ENCODE measurements at places on chromosomes 1 and 21.

- no peak for DNase-seq
Observed at GRCh38 chr1:93573940-93574469, 107.6 kb downstream of the BCAR3 start.

GRCh38 chr1:29083317-29084195, 40.1 kb downstream of the TMEM200B start:
- DNase-seq = peak; percentile 20

DNA sequence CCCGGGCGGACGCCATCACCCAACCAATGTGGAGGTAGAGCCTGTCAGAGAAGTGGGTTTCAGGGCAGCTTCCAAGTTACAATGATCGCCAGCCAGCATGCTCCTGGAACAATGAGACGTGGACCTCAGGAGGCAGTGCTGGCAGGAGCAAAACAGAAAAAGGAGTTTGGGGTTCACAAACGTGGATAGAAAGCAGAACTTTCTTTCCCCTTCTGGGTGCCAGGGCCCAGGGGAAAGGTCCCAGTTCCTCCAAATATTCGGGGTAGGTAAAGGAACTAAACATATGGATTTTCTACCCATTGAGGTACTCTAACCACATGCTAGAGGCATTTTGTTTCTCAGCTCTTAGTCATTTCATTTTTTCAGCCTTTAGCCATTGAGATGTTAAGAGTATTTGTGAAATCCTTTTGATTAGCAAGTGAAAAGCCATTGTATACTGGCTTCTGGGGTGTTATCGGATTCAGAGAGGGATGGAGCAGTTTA, 488.4 kb upstream of the ADGRL2 start:
- DNase-seq = no peak

DNA sequence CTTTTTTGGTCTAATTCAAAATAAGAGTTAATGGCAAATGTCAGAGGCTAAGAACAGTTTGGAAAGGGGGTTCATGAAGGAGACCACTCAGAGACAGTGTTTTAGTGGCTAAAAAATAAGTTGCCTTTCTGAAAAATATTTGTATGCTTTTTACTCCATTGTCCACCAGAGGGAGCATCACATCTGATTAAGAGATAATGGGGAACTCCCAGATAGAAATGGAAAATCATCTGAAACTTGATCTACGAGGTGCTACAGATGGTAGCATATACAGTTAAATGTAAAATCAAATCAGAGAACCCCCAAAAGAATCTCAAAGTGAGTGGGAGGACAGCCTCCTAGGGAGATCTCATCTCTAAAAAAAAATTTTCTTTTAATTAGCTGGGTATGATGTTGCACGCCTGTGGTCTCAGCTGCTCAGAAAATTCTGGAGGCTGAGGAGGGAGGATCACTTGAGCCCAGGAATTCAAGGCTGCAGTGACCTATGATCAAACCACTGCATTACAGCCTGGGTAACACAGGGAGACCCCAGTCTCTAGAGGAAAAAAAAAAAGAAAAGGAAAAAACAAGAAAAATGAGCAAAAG, 9.7 kb downstream of the SMYD3 start:
- DNase-seq = peak; percentile 58

GRCh38 chr1:230152999-230153398, 86.0 kb downstream of the GALNT2 start:
- DNase-seq = no peak

GRCh38 chr1:230048922-230049321, 18.1 kb upstream of the GALNT2 start:
- no peak for DNase-seq

GRCh38 chr1:36303650-36304360, 2.4 kb upstream of the SH3D21 start:
- no peak for DNase-seq

GRCh38 chr1:115714572-115715141, 53.9 kb downstream of the CASQ2 start:
- no peak for DNase-seq

- DNase-seq = no peak
Observed at GRCh38 chr1:54160351-54160750, 7.6 kb upstream of the CDCP2 start.

- DNase-seq = no peak
Observed at GRCh38 chr1:32618673-32619221, 31.6 kb downstream of the ZBTB8OS start.

DNA sequence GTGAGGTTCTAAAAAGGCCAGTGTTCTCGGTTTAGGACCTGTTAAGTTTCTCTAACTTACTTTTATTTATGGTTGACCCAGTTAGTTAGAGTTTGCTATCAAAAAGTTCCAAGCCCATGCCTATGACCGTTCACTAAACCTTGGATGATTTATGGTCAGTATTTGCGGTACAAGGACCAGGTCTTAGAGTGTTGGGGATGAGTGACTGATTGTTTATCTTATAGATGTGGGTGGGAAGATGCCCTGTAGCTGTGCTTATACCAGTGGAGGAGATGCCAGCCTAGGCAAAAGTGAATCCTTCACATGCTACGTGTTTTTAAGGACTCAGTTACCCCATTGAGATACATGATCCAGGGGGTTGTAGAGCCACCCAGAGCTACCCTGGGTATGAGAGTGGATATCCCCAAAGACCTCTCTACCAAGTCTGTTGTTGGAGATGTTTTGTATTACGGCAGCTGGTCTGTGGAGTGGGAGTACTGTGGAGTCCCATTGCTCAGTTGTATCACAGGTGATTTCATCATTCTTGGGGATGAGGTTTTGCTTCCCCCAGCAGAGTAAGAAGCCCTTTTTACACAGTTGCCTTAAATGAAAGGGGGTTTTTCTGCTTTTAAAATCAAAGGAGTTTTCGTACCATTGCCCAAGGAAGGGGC, 2.1 kb downstream of the SLC22A15 start:
- DNase-seq = no peak

- DNase-seq = peak; percentile 1
Observed at GRCh38 chr1:29835406-29835805, 599.1 kb downstream of the PTPRU start.

GRCh38 chr1:232830661-232831060, 25.4 kb downstream of the MAP10 start:
- DNase-seq = no peak

- DNase-seq = no peak
Observed at GRCh38 chr1:70583522-70583921, 172.5 kb downstream of the CTH start.

- DNase-seq = no peak
Observed at GRCh38 chr1:162372159-162373071, 4.2 kb downstream of the SPATA46 start.

DNA sequence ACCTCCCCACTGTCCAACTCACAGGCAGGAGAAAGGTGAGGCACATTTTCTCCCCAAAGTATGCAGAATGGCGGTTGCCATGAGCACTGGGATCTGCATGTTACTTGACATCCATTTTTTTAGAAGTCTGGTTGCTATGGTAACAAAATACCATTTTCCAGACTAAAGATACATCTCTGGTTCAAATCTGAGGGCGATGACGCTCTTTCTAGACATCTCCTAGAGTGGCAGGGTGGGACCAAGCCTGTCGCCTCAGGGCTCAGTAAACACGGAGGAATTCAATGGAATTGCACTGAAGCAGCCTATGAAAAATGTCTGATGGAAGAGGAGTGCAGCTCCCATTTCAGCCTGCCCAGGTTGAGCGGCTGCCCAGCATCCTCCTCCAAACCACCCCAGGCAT, 21.5 kb upstream of the FAM43B start:
- DNase-seq = no peak

DNA sequence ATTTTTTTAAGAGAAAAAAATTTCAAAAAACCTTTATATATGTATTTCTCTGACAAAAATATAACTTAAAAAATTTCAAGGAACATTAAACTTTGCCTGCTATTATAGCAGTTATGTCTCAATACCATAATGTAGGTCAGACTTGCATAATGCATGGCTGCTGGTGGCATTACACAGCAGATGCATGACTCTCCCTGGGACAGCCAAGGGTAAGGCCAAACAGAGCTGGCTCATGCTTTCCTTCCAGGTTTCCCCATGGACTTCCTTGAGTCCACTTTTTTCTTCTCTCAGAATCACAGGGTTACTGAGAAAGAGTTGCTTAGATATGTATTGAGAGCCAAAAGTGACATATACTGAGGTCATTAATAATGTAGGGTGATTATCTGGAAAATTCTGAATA, 43.7 kb downstream of the RHOU start:
- DNase-seq = no peak

DNA sequence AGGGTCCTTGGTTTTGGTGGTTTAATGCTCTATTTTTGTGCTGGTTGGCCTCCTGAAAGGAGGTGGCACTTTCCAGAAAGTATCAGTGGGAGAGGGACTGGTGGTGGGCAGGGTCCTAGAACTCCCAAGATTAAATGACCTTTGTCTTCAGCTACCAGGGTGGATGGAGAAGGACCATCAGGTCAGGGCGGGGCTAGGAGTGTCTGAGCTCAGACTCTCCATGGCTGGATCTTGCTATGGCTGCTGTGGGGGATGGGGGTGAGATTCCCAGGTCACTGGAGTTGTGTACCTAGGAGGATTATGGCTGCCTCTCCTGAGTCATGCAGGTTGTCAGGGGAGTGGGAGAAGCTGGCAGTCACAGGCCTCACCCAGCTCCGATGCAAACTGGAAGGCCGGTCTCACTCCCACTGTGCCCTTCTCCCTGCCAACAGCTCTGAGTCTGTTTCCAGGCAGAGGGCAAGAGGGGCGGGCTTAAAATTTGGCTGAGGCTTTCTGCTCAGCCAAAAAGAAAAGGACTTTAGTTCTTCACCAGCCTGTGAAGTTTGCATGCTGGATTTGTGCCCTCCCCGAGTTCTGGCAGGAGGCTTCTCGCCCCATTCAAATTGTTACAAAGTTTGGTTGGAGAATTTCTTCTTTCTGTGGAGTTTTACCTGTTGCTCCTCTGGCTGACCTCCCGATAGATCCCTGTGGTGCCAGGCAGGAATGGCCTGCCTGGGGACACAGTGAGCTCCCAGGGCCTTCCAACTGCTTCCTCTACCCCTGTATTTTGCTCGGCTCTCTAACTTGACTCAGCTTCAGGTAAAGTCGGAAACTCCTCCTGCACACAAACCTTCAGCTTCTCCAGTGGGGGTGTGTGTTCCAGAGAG, 13.1 kb upstream of the KYAT3 start:
- DNase-seq = no peak

DNA sequence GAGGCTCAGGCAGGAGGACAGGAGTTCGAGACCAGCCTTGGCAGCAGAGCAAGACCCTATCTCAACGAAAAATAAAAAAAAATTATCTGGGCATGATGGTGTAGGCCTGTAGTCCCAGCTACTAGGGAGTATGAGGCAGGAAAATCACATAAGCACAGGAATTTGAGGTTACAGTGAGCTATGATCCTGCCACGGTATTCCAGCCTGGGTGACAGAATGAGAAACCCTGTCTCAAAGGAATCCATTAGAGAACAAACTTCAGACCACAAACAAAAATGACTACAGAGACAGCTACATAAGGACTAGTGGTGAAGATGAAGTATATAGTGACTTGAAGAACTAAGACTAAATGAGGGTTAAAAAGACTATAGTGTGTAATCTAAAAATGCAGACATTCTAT, 233.1 kb downstream of the RERE start:
- DNase-seq = no peak

- peak; percentile 98 for DNase-seq
Observed at GRCh38 chr1:226061841-226062557, 517 bp upstream of the H3-3A start.

GRCh38 chr1:78493451-78493850, 2.7 kb downstream of the PTGFR start:
- no peak for DNase-seq

- no peak for DNase-seq
Observed at GRCh38 chr1:227432981-227433380, 114.7 kb upstream of the CDC42BPA start.

DNA sequence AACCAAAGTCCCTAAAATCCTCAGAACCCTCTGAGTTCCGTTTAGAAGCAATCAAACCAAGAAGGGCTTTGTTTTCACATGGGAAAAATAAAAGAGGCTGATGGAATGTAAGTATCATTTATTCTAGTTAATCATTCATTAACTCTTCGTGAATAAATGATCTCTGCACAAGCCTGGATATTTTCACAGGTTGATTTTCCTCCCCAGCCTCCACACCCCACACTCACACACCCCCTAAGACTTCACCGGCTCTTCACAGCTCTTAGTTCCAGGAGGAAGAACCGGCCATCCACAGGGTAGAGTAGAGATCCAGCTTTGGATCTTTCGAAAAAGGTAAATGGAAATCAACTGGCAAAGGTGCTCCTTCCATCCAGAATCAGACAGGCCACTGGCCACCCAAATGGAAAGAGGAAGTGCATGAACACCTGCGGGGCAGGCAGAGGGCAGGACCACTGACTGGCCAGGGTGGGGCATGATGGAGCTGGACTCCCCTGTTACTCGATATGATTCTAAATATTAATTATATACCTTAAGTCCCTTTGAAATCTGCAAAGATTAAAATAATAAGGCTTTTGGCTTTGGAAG, 10.0 kb downstream of the C1orf198 start:
- no peak for DNase-seq

- DNase-seq = no peak
Observed at GRCh38 chr1:3068564-3069431, at the start of gene PRDM16. TSS of gene PRDM16 (plus strand) at chr1:3069203. CDS start at chr1:3069260, 57 bp downstream.

GRCh38 chr1:71413441-71414175, 332.8 kb upstream of the ZRANB2 start:
- DNase-seq = no peak

GRCh38 chr1:171346881-171347280, 32.9 kb downstream of the FMO4 start:
- no peak for DNase-seq

DNA sequence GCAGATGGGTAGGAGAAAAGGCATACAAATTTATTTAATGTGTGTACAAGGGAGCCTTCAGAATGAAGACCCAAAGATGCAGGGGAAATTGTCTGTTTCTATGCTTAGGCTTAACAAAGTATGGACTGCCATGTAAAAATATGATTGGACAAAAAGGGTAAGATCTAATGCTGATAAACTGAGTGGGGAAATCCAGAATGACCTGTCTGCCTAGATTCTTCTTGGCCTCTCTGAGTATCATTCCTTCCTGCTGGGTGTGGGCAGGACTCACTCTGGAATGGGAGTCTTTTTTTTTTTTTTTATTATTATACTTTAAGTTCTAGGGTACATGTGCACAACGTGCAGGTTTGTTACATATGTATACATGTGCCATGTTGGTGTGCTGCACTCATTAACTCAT, 61.0 kb downstream of the IGSF5 start:
- no peak for DNase-seq

GRCh38 chr1:209063767-209064659, 519.5 kb upstream of the CAMK1G start:
- DNase-seq = no peak

GRCh38 chr1:48792961-48793360, 16.3 kb upstream of the BEND5 start:
- DNase-seq = no peak

- no peak for DNase-seq
Observed at GRCh38 chr21:14742119-14742518, 196.0 kb upstream of the SAMSN1 start.

DNA sequence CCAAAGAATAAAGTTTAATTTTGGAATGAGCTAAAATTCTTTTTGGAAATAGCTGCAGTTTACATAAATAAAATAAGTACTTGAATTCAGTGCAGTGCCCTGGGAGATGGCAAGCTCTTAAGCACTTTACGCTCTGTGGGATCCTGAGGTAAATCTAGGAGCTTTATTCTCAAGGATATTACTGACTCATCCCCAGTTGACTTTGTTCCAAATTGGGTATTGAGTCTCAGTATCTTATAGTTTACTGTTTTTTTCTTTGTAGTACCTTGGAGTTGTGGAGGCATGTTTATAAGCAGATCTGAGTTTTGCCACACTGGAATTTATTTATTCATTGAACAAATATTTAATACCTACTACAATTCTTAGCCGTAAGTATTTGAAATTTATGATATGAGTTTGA, 27.4 kb upstream of the HRNR start:
- DNase-seq = no peak

- no peak for DNase-seq
Observed at GRCh38 chr1:11729498-11730428, 6.2 kb upstream of the AGTRAP start.
